ENCODE measurements at places on chromosomes 2 and 18.
A peak's percentile ranks its signal among the peaks of the same experiment; 100 is the strongest.

DNA sequence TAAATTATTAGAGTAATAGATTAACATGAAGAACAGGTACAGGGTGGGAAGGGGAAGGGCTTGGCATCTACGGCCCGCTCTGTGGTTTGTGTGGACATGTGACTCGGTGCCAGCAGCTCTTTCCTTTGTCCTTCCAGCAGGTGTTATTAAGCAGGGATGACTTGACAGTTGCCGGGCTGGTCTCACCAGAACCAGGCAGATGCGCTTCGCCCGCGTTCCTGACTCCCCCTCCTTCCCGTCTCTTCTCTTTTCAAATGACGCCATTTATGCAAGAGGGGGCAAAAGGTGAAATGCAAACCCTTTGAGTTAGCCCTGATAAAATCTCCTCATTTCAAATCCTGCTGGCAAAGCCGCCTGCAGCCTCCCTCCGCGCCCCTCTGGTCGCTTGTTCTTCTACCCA, 38.9 kb upstream of the MGAT4A start:
- no peak for DNase-seq

- no peak for DNase-seq
Measured at GRCh38 chr2:69453475-69454129, 16.4 kb upstream of the NFU1 start.

DNA sequence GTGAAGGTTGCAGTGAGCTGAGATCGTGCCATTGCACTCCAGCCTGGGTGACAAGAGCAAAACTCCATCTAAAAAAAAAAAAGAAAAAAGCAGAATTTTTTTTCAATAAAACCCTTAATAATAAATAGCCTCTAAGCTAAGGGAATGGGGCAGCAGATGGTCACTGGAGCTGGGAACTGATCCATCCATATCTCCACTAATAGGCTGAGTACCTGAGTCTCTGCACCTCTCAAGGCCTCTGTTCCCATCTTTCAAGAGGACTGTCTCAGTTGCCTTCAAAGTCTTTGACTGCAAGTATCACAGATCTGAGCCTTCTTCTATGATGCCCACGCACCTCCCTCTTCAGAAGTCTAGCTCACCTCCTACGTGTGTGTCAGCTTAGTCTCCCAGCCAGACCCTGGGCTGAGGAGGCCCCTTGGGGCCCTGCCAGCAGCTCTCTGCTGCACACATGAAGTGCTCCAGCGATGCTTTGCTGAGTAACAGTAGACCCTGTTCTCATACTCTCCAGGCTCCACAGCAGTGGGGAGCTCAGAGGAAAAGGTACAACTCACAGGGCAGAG, 32.9 kb downstream of the ST8SIA5 start:
- DNase-seq: no peak

GRCh38 chr2:224377751-224378700, 23.9 kb downstream of the FAM124B start:
- DNase-seq: no peak

DNA sequence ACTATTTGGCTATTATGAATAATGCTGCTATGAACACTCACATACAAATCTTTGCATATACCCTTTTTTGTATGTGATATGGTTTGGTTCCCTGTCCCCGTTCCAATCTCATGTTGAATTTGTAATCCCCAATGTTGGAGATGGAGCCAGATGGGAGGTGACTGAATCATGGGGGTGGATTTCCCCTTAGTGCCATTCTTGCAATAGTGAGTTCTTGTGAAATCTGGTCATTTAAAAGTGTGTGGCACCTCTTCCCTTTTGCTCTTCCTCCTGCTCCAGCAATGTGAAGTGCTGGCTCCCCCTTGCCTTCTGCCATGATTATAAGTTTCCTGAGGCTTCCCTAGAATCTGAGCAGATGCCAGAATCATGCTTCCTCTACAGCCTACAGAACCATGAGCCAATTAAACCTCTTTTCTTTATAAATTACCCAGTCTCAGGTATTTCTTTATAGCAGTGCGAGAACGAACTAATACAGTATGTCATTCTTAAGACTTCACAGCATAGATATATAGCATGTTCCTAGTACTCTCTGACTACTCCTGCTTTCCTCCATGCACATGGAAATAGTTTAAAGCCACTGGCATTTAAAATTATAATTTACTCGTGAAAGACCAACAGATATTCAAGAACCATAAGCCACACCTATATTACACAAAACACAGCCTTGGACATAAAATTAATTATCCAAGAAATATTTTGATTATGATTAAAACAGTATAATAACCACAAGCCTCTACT, 75.2 kb downstream of the COBLL1 start:
- no peak for DNase-seq

GRCh38 chr2:229974266-229974665, 52.0 kb downstream of the FBXO36 start:
- DNase-seq: no peak

GRCh38 chr2:96120091-96120720, 3.8 kb upstream of the ADRA2B start:
- DNase-seq: no peak

GRCh38 chr2:156512451-156512850, 76.3 kb downstream of the GPD2 start:
- no peak for DNase-seq

GRCh38 chr2:41668529-41668928, 379.3 kb upstream of the PKDCC start:
- DNase-seq: no peak

DNA sequence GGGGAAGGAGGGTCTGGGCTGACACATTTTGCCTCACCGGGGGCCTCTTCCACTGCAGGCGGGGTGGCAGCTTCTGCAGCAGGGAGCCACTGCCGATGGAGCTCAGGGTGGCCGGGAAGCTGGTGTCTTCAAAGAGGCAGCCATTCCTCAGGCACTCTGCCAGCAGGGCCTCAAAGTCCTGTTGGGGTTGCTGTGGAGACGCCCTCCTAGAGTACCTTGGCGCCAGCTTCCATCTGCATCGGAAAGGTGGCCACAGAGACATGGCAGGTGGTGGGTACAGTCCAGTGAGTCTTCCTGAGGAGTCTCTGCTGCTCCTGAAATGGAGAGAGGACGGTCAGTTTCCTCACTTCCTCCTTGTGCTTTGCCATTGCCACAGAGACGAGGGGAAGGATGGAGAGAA, 12.1 kb downstream of the CAPN14 start:
- DNase-seq: no peak

DNA sequence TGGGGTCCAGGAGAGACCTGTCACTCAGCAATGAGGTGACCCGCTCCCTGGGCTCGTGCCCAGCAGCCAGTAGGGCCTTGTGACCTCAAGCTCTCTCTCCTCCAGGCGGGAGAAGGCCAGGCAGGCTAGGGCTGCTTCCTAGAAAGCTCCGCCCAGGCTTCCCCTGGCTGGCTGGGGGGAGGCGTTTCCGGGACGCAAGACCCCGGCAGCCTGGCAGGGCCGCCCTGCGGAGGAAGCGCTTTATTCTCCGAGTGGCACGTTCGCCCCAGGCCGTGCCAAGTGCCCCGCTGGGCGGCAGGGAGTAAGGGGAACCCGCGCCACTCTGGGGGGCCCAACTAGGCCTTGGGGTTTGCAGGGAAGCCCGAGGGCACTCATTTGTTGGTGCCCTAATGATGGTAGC, 21.2 kb upstream of the EPAS1 start:
- DNase-seq: no peak

- peak; percentile 31 for DNase-seq
Measured at GRCh38 chr2:9813312-9814128, 29.8 kb upstream of the TAF1B start.

DNA sequence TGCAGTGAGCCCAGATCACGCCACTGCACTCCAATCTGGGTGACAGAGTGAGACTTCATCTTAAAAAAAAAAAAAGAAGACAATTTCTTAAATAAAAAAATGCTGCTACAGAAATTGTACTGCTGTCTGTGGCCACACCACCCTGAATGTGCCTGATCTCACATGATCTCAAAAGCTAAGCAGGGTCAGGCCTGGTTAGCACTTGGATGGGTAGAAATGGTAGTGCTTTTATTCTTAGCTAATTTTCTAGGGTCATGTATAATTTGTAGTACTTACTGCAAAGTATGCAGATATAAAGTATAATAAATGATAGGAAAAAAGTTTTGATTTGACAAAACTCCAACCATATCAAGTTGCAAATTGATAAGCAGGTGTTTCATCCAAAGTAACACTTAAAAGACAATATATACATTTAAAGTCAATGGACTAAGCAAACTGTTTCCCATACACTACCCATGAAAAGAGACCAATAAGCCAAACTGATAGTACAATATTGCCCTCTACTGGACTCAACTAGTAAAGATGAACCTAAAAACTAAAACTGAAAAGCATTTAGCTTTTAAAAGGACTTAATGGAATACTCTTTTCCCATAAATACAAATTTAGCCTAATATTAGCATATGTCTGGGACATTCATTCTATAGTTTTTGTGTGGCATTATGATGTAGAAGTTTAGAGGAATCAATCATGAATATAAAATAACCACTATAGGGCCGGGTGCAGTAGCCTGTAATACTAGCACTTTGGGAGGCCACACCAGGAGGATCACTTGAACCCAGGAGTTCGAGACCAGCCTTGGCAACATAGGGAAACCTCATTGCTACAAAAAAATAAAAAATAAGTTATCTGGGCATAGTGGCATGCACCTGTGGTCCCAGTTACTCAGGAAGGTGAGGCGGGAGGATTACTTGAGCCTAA, 18.6 kb upstream of the PEX13 start:
- peak; percentile 34 for DNase-seq

- DNase-seq: no peak
Measured at GRCh38 chr2:197937814-197938213, 133.4 kb downstream of the PLCL1 start.

DNA sequence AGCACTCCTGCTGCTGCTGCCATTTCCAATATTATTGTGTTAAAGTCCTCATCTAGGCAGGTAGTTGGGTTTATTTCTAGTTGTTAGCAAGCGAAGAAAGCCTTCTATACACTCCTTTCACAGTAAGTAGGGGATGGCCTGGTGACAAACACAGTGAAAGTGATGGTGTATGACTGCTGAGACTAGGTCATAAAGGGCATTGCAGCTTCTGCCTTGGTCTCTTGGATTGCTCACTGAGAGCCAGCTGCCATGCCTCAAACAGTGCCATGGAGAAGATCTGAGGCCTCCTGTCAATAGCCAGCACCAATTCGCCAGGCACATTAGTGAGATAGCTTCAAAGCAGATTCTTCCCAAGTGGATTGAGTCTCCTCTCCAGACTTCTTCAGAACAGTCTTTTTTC, 27.6 kb upstream of the MSTN start:
- no peak for DNase-seq

- DNase-seq: peak; percentile 99
Measured at GRCh38 chr2:218806346-218806978, 24.5 kb downstream of the CYP27A1 start.

DNA sequence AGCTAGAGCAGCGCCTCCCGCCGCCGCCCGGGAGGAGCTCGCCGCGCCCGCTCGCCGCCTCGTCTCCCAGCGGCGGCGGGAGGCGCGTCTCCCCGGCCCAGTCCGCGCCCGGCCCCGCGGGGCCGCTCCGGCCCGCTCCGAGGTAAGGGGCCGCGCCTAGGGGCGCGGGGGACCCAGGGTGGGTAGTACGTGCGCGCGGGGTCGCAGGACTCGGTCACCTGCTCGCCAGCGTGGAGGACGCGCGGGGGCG, 259 bp downstream of the NPAS2 start:
- DNase-seq: no peak

- peak; percentile 23 for DNase-seq
Measured at GRCh38 chr2:32743480-32744236, 115.8 kb downstream of the TTC27 start.

DNA sequence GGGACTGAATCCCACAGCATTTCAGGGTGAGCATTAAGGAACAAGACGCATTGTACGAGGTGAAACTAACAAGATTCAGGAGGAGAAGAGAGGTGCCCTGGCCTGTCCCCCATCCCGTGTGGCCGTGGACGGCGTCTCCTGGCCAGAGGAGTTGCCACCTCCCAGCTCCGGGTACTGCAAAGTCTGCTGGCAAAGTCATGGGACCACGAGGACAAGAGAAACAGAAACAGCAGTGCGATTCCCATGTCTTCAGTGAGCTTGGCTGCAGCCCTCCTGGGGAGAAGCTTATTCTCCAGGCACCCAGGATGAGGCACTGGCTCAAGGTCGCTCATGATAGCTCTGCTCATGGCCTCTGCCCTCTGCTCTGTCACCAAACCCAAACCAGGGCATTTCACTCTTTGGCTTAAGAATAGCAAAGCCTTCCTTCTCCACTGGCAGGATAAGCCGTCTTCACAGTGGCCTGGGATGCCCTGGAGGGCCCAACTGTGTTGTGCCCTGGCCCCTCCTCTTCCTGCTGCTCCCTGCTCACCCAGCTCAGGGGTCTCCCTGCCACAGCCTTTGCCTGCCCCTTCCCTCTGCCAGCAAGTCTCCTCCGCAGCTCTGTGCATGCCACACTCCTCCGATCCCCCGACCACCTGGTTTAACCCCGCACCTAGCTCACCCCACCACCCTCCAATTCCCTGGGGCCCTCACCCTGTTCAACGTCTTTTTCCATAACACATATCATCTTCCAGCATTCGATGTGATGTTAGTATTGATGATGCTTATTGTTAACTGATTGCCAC, 144.8 kb downstream of the PXDN start:
- no peak for DNase-seq

- DNase-seq: no peak
Measured at GRCh38 chr18:29305516-29305915, 1128.6 kb upstream of the CDH2 start.

- DNase-seq: no peak
Measured at GRCh38 chr2:194319222-194319992, 1337.6 kb upstream of the SLC39A10 start.

DNA sequence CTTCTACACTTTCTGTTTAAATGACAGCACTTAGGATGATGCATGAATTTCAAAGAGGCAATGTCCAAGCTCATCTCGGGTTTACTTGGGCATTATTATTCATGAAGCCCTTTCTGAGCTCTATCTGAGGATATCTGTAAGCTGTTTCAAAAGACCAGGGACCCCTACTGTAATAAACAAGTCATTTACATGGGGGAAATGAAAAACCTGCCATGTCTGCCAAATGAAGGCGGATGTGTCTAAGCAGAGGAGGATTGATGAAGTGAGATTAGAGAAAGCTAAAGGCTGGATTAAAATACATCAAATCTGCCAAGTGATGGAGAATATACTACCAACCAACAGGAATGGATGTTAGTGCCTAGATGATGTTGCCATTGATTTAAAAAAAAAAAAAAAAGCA, 64.5 kb downstream of the SUCLG1 start:
- no peak for DNase-seq

- peak; percentile 79 for DNase-seq
Measured at GRCh38 chr18:53458944-53459580, 765.4 kb downstream of the MBD2 start.

DNA sequence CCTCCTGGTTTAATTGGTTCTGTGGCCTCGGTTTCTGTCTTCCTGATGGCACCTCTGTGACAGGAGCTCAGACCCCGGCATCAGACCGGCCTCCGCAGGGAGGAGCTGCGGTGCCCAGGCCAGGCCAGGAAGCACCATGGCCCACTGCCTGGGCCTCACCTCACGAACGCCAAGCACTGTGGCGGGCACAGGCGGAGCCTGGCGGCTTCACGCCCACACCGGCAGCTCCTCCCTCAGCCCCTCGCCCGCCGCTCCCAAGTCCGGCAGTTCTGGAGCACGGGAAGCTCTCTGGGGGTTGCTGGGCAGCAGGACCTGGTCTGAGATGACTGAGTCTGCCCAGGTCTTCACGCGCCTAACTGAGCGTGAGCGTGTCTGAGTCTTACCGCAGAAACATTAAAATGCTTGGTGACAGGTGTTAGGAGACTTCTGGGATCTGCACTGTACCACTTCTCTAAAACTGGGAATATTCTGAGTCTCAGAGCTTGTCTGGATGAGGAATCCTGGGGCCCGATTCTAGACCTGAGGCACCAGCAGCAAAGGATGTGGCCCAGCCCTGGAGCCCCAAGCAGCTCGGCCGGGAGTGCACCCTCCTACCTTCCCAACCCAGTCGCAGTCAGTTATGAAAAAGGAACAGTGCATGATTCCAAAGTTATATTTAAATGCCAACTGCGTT, 21.9 kb downstream of the RTP5 start:
- DNase-seq: no peak

Data from astrocyte of the cerebellum (primary cell).